Sciatic nerve (tissue), 2 donors: ENCODE measurements at places on chromosomes 2 and 18. TPM values are rescaled to one million over a fixed set of nuclear protein-coding genes. Genes with fewer than 3 reads are reported as not detected.

The MC5R gene
- not detected for total RNA-seq

The KIF1A gene
- total RNA-seq, result 123 TPM

The COQ10B gene
- total RNA-seq, result 19.1 TPM

The ERBB4 gene
- 19.7 TPM for total RNA-seq

DNA sequence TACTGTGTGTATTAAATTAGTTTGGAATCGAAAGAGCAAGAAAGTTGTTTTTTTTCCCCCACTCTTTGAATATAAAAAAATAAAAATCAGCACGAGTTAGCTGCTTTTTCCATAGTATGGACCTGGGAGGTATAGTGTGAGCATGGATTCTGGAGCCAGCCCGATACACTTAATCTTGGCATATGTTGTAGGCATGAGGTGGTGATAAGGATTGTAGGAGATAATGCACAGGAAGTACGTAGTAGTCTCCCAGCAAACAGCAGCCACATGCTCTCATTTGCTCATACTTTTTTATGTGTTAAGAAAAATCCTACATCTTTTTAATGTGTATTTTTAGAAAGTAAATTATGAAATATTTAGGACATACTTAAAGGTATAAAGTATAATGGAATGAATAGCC, 2.1 kb upstream of the DNAJC27 start:
- no peak for DNase-seq

- no peak for DNase-seq
These were observed 65.4 kb upstream of the GLS start for GRCh38 chr2:190815226-190815625.

DNA sequence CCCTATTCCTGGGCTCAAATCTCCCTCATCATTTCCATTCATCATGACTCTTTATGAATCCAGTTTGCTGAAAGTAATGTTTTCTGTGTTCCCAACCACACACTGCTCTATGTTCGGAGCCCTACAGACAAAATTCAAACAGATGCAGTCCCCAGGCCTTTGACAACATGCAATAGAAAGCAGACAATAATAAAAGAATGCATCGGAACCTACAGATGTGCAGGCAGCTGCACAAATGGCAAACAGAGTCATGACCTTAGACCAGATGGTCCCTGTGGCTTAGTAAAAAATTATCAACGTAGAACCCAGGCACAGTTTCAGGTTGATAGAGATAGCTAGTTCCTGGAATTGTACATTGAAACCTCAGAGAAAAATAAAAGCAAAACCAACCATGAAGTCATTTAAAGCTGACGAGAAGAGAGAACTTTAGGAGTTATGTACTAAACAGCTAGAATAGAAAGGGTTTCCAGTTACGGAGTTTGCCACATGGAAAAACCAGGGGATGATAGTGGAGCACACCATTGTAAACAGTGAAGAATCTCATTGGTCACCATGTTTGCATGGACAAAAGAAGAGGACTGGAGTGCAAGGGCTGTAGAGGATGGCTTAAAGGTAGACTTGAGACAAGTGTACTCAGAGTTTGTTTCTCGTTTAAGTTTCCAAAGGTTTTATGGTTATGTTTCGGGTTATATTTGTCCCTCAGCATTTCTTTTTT, 23.2 kb upstream of the ACVR1 start:
- no peak for DNase-seq
